ENCODE measurements at places on chromosomes 5 and 9.

DNA sequence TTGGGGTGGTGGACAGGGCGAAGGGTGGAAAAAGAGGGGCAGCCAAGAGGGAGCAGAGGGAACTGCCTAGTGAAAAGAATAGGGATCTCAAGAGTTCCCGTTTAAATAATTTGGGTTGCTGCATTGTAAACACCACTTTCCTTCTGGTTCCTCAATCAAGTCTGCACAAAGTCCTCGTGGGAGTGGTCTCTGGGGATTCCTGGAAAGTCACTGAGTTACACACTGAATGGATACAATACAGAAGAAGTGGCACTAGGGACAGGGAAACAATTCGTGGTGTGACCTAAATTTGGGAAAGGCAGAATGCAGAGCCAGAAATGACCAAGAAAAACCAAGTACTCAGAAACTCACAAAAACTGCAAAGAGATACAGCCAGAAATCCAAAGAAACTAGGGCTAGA lies 161.7 kb downstream of the CDK5RAP2 start:
- no peak for DNase-seq

DNA sequence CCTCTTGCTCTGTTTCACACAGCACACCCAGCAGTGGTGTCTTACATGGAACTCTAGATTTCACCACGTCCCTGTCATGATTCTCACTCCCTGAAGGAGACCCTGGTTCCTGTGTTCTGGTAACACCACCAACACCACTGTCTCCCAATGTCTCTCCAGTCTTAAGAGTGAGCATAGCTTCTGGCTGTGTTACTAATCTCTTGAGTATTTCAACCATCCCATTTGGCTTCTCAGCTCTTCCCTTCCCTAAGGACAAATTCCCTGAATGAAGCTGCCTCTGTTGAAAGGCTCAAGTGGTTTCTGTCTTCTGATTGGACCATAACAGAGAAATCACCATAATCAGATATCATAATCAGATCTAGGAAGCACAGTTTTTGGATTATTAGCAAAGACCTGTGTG lies 311.8 kb downstream of the DNAH5 start:
- no peak for DNase-seq

DNA sequence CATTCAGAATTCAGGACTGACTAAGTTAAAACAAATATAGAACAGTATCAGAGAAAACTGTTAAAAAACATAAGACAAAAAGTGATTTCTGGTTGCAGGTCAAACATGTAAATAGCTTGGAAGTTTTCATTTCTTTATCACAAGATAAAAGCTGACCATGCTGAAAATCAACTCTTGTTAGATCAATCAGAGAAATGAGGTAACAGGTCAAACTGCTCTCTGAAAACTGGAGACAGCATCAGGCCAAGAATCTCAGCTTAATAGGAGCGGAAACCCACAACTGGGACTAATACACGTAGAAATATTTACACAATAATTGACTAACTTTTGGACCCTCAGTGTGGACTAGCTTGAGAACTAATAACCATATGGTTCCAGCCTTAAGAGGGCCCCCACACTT lies 1012.8 kb upstream of the EDIL3 start:
- no peak for DNase-seq

DNA sequence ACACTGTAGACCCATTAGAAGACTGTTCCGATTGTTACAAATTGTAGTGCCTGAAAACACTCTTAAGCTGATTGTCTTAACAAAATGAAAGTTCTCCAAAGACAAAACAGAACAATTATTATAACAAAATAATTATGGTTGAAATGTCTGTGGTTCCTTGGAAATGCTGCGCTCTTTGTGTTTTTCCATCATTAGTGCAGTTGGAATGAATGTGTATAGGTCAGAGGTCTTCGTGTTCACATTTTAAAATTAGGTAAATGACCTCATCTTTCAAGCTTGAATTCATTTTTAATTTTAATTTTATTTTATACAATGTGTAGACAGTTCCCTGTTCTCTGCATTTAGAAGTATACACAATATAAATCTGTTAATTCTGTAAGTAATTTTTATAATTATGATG lies 56.7 kb upstream of the NXNL2 start:
- DNase-seq, result no peak

DNA sequence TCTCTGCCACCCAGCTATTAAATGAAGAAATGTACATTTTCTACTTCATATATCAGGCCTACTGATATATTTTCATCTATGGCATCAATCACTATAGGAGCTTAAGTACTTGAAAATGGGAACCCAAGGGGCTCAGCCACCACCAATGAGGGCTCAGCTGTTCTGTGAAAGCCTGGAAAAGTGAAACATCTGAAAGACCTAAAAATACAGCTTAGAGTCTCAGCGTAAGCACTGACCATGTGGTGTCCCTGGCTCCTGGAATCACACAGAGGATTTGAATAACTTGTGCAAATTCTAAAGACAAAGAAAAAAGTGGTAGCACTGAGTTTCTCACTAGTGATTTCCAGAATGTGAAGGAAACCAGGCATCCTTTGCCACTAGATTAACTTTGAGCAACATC lies 64.5 kb downstream of the PTPRD start:
- DNase-seq, result no peak

- no peak for DNase-seq
Measured at GRCh38 chr5:10623305-10623910, 59.5 kb downstream of the ANKRD33B start.

- DNase-seq, result no peak
Measured at GRCh38 chr5:172733131-172733973, 37.6 kb downstream of the DUSP1 start.

DNA sequence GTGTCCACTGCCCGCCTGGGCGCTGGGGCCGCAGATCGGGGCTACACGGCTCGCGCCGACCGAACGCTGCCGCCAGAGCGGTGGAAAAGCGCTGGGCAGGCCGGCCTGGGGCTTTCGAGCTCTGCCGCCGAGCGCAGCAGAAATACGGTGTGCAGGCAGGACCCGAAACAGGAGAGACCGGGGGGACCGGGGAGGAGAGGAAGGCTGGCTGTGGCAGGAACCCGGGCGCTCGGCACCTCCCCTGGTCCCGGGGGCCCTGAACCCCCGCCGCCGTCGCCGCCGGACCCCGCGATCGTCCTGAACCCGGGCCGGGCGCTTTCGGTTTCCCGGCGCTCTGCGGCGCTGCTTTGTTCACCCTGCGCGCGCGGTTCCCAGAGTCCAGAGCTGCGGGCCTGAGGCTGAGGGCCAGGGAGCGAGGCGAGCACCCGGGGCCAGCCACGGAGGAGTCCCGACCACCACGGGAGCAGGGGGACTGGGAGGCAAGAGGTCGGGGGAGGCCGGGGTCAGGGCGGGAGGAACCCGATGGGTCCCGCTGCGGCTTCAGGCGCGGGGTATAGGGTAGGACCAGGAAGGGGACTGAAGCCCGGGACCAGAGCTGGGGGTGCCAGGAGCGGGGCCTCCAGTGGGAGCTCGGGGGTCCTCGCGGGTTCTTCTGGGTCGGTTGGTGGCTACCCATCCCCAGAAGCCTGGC lies 12.0 kb downstream of the IRX2 start:
- DNase-seq, result no peak

DNA sequence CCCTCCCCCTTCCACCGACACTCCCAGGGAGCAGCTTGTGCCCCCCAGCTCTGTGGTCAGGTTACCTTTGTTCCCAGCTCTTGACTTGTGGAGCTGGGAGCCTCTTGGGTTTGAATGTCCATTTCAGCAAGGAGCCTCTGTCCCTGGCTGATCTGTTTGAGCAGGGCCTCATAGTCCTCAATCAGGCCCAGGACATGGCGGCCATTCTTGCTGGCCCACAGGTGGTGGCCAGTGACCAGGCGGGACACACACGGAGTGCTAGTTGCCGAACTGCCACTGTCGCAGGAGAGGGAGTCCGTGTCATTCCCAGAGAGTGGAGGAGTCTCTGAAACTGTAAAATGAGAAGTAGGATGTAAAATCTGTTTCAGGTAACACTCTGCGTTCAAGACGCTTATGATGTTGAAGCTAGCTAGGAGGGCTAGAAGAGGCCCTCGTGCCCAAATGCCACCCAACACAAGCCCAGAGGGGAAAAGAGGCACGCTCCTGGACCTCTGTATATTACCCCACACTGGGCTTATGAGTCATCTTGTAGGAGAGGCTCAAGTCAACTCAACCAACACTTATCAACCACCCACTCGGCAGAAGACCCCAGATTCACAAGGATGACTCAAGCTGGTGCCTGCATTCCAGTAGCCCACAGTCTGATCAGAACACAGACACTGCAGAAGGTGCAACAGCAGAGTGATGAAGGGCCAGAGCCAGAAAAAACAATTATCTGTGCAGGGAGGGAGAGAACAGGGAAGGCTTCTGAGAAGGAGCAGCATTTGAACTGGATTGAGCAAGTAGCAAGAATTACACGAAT lies 177.0 kb downstream of the CDK5RAP2 start:
- DNase-seq, result no peak

GRCh38 chr5:132480042-132480441 lies 10.5 kb downstream of the IRF1 start:
- DNase-seq, result no peak

DNA sequence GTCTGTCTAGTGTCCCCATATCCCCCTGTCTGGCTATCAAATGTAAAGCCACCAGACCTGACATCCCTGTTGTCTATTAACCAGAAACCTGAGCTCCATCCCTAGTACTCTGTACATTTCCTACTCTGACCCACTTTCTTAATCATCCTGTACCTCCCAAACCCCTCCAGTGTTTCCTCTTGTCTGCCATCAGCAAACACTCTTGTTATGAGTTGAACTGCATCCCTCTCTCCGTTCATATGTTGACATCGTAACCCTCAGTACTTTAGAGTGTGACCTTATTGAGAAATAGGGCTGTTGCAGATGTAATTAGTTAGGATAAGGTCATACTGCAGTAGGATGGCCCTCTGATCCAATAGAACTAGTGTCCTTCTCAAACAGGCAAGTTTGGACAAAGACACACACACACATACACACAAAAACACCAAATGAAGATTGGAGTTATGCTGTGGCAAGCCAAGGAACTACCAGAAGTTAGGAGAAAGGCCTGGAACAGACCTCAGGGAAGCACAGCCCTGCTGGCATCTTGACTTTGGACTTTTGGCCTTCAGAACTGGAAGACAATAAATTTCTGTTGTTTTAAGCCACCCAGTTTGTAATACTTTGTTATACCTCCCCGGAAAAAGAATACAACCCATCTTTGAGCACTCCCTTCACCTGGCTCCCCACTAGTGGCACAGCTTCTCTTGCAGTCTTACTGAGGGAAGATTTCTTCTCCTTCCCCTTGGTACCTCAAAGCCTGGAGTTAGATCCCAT lies 180.0 kb upstream of the PTGER4 start:
- DNase-seq, result no peak

DNA sequence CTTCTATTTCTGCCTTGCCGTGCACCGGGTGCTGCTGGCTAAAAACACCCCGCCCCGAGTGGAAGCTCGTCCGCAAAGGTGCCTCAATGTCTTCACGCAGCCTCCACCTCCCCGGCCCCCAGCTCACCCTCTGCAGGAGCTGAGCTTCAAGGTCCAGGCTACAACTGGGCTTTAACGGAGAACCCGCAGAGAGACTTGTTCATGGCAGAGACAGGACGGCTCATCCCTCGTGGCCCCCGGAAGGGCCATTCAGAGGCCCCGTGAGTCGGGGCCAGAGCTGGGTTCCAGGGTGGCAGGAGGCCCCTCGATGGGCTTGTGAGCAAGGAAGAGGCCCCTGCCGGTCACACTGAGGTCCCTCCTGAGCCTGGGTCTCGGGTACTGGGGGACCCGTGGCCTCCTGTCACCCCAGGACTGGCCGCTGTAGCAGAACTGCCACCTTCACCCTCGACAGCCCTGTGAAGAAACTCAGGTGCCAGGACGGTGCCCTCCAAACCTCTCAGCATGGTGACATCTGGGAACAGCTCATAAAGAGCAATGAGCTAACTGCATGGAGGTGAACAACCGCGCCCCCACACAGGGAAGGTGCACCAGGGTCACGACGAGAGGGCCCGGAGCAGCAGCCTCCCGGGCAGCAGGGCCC lies 58.0 kb upstream of the UBAC1 start:
- no peak for DNase-seq

- no peak for DNase-seq
Measured at GRCh38 chr9:127361561-127361960, 35.4 kb upstream of the SLC2A8 start.

GRCh38 chr9:135701959-135702721 lies at the start of gene KCNT1:
Gene KCNT1 (plus strand): TSS chr9:135702185. CDS start chr9:135702259, 74 bp downstream.
- no peak for DNase-seq

- no peak for DNase-seq
Measured at GRCh38 chr9:124475158-124475867, 25.1 kb downstream of the ADGRD2 start.

GRCh38 chr9:77546376-77546950 lies 101.7 kb downstream of the GNA14 start:
- no peak for DNase-seq

DNA sequence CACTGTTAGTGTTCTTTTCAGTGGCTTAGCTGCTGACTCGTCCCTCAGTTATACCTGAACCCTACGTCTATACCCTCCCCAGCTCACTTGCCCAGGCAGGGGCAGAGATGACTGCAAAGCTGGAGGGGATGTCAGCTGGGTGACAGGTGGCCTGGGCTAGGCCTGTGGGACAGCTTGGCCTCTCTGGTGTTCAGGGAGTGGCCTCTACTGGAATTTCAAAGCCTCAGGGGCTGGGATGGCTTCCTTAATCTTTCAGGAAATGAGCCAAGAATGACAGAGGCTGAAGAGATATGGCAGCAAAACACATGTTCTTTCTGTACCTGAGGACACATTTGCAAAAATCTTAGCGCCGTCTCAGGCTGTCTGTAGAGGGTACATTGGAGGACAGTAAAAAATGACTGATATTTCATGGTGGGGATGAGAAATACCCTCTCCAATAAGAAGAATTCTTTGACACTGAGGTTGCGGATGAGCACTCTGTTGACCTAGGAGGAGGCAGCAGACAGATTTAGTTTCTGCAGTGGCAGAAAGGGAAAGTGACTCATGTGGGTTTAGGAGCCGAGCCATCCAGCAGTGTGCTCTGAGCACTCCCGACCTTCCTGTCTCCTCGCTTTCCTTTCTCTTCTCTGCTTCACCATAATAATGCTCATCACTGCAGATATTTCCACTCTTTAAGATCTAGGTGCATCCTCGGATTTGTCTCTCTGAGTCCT lies 54.4 kb downstream of the ENTREP1 start:
- DNase-seq, result no peak

- no peak for DNase-seq
Measured at GRCh38 chr9:22160221-22160620, 151.1 kb upstream of the CDKN2B start.

- DNase-seq, result no peak
Measured at GRCh38 chr5:110297152-110297670, 429.3 kb downstream of the TMEM232 start.

DNA sequence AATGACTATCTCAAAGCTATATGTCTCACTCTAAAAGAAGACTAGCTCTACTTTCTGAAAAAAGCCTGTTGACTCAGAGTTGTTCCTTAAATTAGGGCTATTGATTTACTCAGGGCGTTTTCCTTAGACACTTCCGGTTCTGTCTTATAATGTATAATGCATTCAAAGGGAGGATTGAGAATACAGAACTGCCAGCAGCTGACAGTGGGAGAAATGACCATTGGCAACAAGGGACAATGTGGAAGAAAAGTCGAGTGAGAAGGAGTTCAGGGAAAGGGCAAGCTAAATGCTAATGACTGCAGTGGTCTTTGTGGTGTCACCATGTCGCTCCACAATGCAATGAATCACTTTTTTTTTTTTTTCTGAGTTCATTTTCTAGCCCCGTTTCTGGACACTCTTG lies 65.7 kb upstream of the ANKH start:
- DNase-seq, result no peak
